ENCODE measurements at places on chromosomes 4 and X.

DNA sequence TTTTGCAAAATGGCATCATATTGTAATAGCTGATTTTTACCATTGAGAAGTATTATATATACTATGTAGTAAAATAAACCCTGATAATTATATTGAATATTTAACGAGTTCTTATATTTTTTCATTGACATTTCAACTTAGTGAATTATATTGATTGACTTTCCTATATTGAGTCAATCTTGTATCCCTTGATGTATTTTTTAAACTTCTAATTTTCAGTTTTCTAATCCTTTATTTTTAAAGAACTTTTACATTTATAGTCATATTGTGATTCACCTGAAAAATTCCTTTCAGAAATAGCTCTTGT, 54.4 kb downstream of the CXCL1 start:
- no peak for DNase-seq

GRCh38 chr4:10456595-10457254, 501 bp downstream of the ZNF518B start:
- no peak for DNase-seq

GRCh38 chr4:168506014-168506413, 9.2 kb downstream of the PALLD start:
- no peak for DNase-seq

- DNase-seq = no peak
These were observed 441.0 kb downstream of the GPM6A start for GRCh38 chr4:175371091-175371490.

GRCh38 chrX:1442016-1442665, 10.6 kb downstream of the ASMTL start:
- no peak for DNase-seq

GRCh38 chrX:5176766-5177165, 1051.9 kb downstream of the NLGN4X start:
- no peak for DNase-seq

DNA sequence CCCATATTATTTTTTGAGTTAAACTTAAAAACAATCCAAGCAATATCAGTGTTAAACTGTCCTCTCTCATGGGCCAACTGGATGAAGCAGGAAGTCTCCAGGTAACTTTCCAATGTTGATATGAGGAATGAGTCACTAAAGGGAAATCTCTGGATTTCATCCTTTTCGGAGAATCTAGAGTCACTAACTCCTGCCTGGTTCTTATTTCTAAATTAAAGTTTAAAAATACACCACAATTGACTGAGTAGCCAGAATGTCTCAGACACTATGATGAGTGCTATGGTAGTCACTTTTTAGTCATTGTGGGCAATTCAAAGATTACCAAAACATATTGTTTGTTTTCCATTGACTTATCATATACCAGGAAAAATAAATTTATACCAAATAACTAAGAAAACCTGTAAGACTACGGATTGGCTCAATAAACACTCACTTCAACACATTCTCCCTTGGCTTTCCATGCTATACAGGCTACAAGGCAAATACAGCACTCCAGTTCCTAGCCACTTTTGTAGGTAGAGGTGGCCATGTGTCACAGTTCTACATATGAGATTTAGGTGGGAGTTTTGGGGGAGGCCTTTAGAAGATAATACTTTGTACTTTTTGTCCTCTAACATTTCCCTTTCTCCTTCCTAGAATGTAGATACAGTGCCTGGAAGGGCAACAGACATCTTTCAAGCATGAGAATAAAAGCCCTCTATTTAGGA, 8.6 kb downstream of the SLC9B2 start:
- DNase-seq = no peak

- DNase-seq = no peak
These were observed 43.0 kb upstream of the TEX13D start for GRCh38 chrX:124289443-124289842.

DNA sequence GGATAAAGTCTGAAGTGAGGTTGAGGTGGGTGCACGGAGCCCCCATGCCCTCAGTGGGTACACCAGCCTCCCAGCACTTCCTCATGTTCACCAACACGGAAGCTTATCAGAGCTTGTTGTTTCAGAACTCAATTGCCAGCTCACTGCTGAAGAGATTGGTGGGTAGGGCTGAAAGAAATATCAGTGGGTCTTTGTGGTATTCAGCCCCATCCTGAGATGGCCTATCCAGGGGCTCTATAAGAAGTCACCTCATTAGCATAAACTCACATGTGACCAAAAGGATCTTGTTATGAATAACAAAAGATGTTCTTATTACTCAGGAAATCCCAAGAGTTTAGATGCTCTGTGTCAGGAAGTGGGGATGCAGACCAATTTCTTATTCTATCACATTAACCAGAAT, 177.3 kb downstream of the ARHGAP10 start:
- DNase-seq = no peak

DNA sequence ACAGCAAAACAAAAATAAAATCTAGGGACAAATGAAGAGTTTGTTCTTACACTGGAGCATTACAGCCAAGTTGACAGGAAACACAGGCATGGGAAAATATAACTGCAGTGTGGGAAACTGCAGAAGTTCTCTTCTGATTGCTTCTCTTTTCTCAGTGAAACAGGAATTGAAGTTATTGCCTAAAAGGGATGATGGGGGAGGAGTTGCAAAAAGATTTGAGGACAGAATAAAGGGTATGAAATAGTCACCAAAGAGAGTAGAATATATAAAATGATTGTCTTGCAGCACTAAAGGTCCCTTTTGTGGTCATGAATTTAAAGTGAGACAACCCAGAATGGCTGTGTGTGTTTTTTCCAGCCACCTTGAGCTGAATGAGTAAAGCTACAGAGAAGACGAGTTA, 103.7 kb downstream of the JADE1 start:
- DNase-seq = no peak

GRCh38 chrX:28756647-28757046, 169.4 kb downstream of the IL1RAPL1 start:
- DNase-seq = no peak

GRCh38 chr4:34293459-34293858, 1950.9 kb downstream of the ARAP2 start:
- DNase-seq = no peak

DNA sequence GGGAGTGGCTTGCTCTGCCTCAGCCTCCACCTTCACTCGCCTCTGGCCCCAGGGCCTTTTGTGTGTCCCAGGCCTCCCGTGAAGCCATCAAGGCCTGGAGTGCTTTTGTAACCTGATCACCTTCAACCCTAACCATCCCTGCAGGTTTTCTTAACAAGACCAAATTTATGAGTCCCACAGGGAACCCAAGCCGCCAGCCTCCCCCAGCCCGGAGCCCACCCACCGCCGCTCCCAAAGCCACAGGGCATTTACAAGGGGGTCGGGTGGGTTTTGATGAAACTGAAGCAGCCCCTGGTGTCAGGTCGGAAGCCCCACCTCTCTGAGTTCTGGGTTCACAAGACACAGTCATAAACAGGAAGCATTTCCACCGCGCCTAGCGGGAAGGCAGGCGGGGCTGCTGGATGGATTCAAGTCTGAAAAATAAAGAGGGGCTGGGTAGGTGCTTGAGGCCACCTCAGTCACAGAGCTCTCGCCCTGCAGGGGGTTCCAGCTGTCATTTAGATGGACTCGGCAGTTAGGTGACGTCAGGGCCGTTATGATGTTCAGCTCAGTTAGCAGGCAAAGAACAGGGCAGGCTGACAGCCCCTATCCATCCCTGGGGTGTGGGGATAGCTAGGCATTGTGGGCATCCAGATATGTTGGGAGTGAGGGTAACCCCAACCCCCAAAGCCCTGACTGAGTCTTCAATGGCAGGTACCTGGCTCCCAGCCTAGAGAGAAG, 128.5 kb downstream of the BCOR start:
- no peak for DNase-seq

DNA sequence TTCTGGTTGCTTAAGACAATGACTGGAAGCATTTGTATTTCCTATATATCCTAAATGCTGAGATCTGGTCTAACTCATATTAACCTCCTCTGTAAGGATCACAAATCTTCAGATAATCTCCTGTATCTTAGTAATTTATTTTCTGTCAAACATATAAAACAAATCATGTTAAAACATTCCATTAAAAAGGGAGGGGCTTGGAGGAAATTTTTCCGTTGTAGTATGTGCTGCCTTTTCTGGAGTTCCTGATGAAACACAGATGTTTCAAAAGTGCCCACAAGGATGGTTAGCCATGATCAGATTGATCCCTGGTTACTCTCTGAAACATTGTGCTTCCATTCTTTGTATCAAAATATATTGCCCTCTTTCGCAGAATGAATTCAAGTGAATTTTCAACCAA, 182.1 kb downstream of the TENM3 start:
- DNase-seq = no peak

GRCh38 chr4:169090484-169091215, 80.6 kb upstream of the CBR4 start:
- DNase-seq = no peak

- DNase-seq = no peak
These were observed 68.9 kb downstream of the RAB28 start for GRCh38 chr4:13415068-13415785.

DNA sequence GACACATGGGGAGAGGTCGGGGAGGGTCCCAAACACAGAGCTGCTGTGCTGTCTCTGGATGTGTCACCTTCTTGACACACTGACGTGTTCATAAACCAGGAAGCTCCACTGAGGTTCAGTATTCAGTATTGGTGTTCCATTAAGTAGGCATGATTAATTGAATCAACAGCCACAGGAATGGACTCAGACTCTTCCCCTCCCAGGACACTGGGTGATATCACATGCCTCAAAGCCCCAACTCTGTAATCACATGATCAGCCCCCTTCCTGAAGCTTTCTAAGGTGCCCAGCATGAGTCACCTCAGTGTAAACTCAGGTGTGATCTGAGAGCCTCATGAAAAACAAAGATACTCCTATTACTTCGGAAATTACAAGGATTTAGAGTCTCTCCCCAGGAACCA, 21.1 kb upstream of the HNRNPD start:
- DNase-seq = no peak

DNA sequence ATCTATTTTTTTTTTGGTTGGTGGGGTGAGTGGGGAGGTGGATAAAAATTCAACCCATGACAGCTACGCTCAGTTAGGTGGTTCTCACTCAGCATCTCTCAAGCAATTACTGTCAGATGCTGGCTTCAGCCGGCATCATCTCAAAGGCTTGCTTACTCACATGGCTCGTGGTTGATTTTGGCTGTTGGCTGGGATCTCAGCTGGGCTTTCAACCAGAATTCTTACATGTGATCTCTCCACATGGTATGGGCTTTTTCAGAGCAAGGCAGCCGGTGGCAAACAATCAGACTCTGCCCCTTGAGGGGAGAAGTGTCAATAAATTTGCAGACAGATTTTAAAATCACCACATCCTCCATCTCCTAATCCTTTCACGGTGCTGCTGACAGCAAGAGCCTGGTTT, 47.2 kb downstream of the SLC34A2 start:
- no peak for DNase-seq

- DNase-seq = no peak
These were observed 1411.2 kb downstream of the RAPGEF2 start for GRCh38 chr4:160514126-160514525.

GRCh38 chr4:55253948-55254593, 92.0 kb upstream of the SRD5A3 start:
- DNase-seq = no peak

- DNase-seq = no peak
These were observed 38.6 kb downstream of the ALG13 start for GRCh38 chrX:111719426-111720210.

- no peak for DNase-seq
These were observed 132.2 kb downstream of the STIM2 start for GRCh38 chr4:26992657-26993361.

- no peak for DNase-seq
These were observed 3.3 kb upstream of the BBS7 start for GRCh38 chr4:121873604-121874003.

DNA sequence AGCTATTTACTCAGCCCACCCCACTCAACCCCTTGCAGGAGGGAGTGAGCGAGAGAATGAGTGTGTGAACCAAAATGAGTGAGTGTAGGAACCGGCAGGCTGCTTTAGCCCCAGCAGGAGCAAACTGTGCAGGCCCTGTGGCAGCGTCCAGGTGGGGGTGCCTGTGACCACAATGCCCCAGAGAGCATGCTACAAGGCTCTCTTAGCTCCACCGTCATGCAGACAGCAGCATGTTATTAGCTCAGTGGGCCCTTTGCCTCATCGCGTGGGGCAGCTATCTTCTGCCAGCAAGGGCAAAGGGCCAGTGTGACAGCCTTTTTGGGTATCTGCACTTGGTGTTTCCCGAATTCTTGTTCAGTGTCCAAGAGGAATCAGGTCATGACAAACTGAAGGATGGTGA, 271.3 kb downstream of the GPM6A start:
- DNase-seq = no peak

- DNase-seq = no peak
These were observed at the start of gene GLRA3 for GRCh38 chr4:174828845-174829701. GLRA3 (minus strand) TSS chr4:174829247; CDS start chr4:174828811, 436 bp downstream.

GRCh38 chrX:41661366-41662095, 27.2 kb upstream of the GPR34 start:
- DNase-seq = no peak

All from stimulated activated CD4-positive, alpha-beta T cell treated with anti-CD3 and anti-CD28 coated beads, TNF-alpha, amount 100 ng/mL, for 1 hour (primary cell).